ENCODE measurements at places on chromosomes 3 and 15.

DNA sequence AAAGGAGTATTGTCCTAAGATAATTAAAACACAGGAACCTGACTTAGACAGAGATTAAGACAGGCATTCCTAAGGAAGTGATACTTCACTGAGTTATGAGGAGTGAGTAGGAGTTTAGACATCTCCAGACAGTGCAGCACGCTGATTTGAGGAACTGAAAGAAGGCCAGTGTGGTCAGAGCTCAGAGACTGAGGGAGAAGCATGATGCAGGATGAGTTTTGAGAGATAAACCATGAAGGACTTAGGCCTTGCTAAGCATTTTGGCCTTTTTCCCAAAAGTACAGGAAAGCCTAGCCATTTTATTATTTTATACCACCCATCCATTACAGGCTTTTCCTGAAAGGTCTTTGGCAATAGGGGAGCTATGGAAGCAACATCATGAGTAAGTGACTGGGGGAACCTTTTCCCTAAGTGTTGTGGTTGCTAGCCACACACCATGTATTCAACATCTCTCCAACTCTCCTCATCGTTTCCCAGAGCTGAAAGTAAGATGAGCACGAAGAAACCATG lies 375.6 kb upstream of the TPRG1 start:
- DNase-seq: no peak

DNA sequence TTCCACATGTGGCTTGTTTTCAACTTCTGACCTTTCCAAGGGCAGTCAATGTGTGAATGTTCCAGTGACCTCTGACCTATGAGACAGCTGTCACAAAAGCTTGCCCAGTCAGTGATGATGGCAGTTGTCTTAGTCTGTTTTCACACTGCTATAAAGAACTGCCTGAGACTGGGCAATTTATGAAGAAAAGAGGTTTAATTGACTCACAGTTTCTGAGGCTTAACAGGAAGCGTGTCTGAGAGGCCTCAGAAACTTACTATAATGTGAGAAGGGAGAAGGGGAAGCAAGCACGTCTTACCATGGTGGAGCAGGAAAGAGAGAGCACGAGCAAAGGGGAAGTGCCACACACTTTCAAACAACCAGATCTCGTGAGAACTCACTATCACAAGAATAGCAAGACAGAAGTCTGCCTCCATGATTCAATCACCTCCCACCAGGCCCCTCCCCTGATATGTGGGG lies 95.6 kb downstream of the ECT2 start:
- no peak for DNase-seq

- no peak for DNase-seq
These were observed 6.3 kb upstream of the PLXND1 start for GRCh38 chr3:129612534-129613366.

DNA sequence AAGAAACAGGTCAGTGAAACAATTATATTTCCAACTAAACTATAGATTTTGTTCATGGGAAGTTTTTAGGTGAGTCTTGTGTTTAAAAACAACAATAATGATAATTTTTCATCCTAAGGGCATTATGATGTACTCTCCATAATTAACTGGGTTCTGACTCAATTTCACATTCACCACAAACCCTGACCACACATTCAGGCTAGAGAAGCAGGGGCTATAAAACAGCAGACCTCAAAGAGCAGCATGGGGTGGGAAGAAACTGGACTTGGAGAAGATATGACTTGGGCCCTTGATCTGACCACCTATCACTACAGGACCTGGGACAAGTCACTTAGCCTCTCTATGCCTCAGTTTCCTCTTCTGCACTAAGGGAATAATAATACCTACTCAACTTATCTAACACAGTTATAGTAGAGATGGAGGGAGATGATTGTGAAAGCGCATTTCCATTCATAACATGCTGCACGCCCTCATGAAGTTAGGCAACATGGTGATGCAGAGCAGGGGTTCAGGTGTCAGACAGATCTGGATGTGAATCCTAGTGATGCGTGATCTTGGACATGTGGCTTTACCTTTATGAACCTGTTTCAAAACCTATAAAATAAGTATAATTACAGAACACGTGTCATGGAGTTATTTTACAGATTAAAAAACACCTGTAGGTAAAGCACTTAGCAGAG lies 63.0 kb upstream of the ACP3 start:
- DNase-seq: no peak
